ENCODE measurements at places on chromosomes 2 and 18.

DNA sequence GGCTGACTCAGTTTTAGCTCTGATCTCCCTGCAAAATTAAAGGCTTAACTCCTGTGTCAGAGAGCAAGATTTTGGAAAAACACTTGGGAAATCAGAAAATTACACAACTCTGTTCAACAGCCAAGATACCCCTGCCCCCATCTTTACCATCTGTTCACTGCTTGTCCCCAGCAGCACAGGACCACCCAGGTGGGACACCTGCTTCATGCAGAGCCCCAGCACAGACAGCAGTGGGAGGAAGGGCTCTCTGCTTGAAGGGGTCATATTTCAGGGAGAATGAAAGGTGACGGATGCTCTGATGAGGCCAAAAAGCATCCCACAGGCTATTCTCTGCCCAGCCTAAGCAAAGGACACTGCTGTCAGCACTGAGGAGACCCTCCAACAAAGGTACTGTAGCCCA is 584.6 kb upstream of the KLHL29 start:
- no peak for DNase-seq

GRCh38 chr18:44837482-44838180 is 156.9 kb downstream of the SETBP1 start:
- no peak for DNase-seq

GRCh38 chr2:31269087-31269486 is 35.1 kb downstream of the EHD3 start:
- DNase-seq = no peak

DNA sequence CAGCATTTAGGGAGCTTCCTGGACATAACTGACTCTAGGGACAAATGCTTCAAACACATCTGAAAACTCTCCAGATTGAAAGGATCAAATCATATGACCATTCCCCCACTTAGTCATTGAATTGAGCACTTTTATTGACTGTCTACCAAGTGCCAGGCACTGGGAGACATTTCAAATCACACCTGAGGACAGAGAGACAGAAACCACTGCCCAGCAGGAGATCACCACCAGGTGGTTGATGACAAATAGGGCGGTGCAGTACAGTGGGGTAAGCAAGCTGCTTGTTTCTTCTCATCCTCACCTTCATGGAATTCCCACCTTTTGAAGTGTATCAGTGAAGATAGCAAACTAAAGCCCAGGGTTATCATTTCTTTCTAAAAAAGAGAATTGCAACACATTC is 19.0 kb upstream of the CXCR4 start:
- no peak for DNase-seq

- no peak for DNase-seq
Measured at GRCh38 chr2:188765522-188766470, 208.4 kb upstream of the COL3A1 start.

- DNase-seq = no peak
Measured at GRCh38 chr18:8300751-8301410, 308.4 kb upstream of the RAB12 start.

DNA sequence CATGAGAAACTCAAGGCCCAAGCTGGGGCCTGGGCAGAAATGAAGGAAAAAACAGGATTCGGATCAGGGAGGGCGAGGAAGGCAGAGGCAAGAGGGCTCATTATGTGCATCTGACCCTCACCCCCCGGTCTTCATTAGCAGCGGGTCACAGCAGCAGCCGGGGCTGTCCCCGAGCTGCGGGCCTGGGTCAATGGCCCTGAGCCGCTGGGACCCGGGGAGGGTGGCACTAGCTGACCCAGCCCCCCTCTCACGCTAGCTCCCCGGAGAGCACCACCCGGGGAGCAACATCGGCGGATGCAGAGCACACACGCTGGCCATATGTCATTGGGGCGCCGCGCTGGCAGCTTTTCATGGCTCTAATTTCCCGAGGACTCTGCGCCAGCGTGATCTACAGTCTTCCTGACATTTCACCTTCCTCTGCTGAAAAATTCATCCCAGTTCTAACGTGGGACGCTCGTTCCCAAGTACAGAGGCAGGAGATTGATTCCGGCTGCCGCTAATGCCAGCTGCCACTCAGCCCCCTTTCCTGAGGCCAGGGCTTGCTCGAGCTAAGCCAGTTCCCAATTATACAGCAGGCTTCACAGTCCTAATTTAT is 63.7 kb downstream of the EIPR1 start:
- DNase-seq = no peak

GRCh38 chr2:194556629-194557028 is 1100.4 kb upstream of the SLC39A10 start:
- no peak for DNase-seq

- DNase-seq = no peak
Measured at GRCh38 chr2:164935118-164936101, 19.9 kb downstream of the SLC38A11 start.

DNA sequence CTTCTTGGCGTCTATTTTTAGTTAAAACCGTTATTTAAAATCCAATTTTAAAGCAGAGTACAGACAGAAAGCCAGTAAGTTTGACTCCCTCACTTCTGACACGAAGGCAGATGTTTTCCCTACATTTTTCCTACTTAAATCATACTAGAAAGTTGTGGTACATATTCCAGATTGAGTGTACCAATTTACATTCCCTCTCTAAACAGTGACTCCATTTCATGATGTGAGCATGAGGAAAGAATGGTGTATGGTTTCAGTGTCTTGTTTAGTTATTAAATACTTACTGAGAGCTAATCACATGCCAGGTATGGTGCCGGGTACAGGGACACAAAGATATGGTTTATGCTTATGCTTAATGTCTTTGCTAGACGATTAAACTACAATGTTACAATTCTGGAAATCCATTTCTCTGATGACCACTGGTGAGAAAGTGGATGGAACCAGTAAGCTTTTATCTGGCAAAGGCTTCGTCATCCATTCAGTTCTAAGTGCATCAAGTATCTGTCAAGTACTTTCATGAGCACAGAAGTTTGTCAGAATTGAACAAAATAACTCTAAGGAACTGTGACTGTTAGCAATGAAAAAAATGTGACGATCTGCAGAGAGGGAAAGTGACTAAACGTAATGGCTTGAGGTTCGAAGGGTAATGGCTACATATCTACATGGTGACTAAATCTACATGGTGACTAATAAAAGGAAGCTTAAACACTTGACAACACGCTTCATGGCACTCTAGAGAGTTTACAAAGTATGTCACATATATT is 25.7 kb downstream of the MAP4K3 start:
- DNase-seq = no peak

GRCh38 chr2:239381709-239382134 is 19.1 kb downstream of the HDAC4 start:
- DNase-seq = peak; percentile 49

GRCh38 chr2:189581354-189582139 is 961 bp upstream of the SLC40A1 start:
- peak; percentile 10 for DNase-seq

DNA sequence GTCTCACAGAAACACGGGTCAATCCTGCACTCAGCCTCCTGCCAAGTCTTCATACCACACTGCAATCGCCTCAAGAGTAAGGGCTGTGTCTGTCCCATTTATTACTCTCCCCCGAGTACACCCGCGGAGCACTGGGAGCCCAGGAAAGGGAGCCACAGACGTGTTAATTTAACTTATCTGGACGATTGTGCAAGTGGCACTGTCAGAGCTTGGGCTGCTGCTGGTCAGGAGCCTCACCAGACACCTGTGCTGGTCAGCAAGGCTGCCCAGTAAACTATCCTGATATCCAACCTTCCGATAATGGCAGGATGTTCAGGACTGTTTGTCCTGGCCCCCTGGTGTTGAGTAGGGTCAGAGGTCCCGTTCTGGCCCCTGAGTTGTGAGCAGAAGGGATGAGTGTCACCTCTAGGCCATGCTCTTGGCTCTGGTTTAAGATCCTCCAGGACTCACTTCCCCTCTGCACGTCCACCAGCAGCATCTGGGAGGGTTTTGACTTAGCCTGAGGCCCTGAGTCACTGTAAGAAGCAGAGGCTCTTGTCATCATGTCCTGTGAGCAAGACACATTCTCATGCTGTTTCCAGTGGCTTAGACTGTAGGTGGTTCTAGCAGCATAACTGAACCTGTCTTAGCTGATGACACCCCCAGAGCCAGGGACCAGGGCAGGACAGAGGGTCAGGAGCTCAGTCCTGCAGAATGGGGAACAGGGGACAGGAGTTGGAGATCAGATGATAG is 82.5 kb upstream of the ARL4C start:
- DNase-seq = no peak

DNA sequence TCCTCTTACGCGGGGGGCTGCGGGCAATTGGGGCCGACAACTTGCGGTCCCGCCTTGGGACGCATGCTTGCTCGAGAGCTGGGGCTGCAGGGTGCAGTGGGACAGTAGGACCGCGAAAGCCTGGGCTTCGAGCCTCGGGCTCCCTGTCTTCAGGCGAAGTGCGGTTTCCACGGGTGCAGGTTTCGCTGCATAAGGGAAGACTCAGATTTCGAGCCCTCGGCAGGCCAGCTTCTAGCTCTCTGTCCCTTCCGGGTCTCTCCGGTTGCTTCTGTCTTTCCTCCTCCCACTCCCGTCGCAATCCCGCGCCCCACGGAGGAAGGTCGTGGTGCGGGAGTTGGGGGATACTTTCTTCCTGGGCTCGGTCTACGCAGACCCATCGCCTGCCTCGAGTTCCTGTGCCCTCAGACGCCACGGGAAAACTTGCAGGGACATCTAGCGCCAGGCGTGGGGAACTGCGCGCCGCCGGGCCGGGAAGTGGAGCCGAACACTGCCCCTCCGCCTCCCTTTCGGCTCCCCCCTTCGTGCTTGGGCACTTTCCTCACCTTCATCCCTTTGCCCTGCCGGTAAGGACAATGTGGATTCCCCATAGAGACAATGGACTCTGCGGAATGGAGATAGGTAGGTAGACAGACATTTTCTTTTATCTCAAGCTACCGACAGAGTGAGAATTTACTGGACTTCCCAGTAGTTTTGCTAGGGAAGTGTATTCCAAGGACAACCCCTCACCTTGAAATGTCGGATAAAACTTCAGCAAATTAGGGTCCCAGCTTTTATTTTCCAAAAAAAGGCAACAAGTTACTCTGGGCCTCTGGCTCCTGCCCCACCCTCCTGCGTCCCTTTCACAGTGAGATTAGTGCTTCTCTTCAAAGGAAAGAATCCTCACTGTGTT is 4.2 kb upstream of the HOXD13 start:
- DNase-seq = peak; percentile 45

GRCh38 chr2:29616569-29616968 is 304.8 kb downstream of the ALK start:
- DNase-seq = no peak

- DNase-seq = no peak
Measured at GRCh38 chr2:1869987-1870386, 125.7 kb upstream of the PXDN start.

DNA sequence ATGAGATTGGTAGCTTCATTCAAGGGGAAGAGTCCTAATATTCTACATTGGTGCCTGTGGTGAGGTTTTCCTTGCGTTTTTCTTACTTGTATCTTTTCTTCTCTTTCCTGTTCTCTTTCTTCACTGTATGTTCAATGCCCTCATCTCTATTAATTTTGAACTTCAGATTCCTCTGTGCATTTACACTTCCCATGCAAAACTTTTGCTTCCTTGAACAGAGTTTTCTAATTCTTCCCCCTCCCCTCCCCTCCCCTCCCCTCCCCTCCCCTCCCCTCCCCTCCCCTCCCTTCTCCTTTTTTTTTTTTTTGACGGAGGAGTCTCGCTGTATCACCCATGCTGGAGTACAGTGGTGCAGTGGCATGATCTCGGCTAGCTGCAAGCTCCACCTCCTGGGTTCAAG is 388.3 kb downstream of the LRRTM1 start:
- no peak for DNase-seq

DNA sequence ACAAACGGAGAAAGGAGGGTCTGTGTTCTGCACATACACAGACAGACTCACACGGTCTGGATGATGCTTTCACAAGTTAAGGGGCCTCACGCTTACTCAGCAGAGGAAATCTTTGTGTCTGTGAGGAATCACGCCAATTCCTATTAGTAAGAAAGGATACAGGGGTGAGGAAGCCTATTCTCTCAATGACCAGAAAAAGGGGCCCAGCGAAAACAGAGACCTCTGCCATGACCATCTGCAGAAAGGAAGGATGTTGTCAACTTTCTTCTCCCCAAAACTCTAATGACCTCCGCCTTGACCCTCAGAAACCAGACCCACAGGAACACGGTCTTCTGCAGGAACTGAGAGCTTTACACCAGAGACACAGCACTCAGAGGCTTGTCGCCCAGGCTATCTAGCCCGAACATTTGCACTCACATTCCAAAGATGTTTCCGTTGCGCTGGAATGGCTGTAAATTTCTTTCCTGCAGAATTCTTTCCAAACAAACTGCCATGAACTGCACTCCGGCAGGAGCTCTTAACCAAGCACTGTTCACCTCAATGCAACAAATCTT is 186.3 kb downstream of the TCF4 start:
- no peak for DNase-seq

DNA sequence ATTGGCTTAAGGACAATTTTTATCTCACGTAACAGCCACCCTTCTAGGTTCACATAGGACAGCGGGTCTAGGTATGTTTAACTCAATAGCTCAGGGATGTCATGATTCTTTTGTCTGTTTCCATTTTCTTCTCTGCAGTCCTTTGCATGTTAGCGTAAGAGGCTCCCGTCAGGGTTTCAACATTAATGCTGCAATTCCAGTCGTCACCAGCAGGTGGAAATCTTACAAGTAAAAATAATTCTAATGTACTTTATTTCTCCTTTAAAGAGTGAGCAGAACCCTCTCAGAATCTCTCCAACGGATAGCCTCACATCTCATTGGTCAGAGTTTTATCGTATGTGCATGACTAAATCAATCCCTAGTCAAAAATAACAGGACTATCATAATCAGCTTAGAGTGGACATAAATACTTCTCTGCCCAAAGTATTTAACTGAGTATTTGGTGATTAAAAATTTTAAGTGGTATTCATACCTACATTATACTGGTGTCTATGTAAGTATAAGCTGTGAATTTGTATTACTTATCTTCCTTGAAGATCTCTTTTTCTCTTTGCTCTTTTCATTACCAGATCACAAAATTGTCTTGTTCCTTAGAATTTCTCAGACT is 487.2 kb upstream of the GCFC2 start:
- peak; percentile 46 for DNase-seq

GRCh38 chr2:165843351-165843750 is 49.3 kb upstream of the GALNT3 start:
- DNase-seq = no peak

All from head of caudate nucleus (tissue), 42 donors.